ENCODE measurements at places on chromosomes 5 and 9.

- no peak for DNase-seq
Measured at GRCh38 chr9:110330484-110331105, 7.1 kb downstream of the TXNDC8 start.

DNA sequence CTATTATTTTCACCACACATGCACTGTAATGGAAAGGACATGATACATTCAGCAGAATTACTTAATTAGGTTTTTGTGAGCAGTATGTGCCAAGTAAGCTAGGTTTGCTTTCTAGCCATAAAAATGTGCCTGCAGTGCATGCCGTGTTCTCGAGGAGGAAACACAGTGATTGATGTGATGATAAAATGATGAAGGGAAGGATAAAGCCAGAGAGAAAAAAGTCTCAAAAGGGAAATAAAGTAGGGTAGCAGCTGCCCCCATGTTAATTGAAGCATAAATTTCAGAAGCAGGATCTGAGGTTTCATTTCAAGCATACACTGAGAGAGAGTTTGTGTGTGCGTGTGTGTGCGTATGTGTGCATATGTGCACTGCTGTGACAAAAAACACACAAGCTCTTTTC is 714.2 kb upstream of the C9orf72 start:
- no peak for DNase-seq

DNA sequence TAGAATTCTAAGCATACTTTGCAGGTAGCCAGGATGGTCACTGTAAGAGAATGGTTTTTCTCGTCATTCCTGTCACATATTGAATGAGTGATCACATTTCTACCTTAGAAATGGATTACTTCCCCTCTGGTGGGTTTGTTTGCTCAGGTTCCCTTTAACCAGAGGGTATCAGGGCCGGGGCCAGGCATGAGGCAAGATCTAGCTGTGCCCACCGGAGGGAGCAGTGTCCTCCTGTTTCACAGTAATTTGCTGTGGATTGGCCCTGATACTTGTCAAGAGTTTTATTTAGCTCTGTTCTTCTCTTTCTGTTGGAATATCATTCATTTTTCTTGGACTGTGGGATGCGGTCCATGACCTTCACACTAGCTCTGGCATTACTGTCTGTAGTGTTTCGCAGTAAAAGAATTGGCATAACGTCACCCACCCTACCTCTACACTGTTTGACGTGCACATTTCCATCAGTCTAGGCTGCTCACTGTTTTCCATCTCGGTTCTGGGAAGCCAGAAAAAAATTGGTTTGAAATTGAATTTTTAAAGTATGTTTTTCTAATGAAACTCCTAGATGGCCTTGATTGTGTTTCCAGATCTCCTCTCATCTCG is 42.4 kb upstream of the ZBED3 start:
- no peak for DNase-seq

DNA sequence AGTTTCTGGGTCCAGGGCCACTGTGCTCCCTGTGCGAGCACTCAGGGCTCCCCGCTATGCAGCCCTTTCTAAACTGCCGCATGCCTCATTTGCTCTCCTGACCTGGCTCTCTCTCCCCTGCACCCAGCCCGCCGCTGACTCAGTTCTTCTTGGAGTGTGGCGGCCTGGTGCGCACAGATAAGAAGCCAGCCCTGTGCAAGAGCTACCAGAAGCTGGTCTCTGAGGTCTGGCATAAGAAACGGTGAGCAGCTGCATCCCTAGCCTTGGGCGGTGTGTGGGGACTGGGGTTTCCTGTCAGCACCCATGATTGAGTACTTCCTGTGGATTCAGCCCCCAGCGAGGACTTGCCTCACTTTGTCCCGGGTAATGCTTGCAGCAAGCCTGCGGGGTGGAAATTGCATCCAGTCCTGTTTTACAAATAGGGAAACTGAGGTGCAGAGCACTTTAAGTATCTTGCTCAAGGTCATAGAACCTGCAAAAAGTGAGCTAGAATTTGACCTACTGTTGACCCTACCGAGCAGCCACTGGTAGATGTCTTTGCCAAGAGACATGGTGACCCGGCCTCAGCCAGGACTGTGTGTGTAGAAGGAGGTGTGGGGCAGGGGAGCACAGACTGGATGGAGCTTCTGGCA is 27.9 kb downstream of the USP20 start:
- peak; percentile 28 for DNase-seq

DNA sequence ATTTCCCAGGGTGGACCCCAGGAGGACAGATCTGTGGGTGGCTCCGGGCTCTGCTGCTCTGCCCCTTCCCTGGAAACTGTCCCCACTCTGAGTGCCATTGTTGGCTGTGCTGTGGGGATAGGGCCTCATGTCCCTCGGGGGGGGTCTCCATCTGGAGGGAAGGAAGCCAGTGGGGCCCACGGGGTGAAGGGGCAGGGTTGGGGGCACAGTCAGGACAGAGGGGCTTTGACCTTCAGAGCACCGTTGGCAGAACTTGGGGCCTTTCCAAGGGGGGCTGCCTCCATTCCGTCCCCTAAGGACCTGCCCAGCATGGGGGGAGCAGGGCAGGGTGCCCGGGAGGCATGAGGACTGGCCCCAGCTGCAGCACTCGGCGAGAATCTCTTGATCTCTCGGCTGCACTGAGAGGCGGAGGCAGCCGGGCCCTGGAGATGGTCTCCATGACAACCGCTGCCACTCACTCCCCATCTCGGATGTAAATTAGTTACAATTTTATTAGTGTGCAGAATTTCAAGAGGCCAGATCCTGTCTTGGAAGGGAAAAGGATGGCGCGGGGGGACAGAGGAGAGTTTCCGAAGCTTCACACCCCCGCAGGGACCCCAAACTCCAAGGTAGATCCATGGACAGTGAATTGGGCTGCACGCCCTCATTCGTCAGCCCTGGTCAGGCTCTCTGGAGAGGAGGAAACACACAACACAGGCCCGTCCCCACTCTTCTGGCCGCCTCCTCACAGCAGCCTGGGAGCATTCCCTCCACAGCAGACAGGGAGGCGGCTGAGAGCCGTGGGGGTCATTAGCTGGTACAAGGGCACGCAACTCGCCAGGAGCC is 216.2 kb upstream of the IER5L start:
- DNase-seq, result no peak

All from NCI-H2081 treated with DMSO at 0.1 percent for 48 hours (cell line).